RWPE1 (cell line): ENCODE measurements at places on chromosomes 2 and 18.

DNA sequence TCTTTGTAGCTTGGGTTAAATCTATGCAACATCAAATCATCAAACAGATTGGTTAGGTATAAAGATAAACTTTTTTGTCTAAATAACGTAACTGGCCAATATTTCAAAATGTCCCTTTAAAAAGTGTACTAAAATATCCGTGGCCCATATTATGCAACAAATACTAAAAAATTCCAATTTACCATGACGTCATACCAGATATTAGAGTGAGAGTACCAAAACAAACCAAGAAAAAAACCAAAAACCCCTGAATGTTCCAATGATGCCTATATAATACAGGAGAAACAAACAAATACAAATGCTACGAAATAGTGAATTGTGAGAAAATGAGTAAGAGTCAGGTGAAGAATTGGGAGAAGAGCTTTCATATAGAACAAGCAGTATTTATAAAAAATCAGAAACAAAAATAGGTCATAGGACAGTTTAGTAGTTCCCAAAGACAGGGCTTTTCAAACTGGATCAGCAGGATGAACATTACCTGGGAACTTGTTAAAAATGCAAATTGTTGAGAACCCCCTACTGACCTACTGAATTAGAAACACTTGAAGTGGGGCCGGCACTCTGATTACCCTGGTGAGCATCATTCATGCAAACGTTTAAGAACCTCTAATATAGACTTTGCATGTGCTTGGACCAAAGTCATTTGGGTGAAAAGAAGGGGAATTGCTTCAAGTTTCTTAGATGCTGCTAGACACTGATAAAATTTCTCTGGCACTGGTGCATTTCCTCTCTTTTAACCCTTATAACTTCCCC is 753.7 kb downstream of the DSC3 start:
- DNase-seq = no peak

DNA sequence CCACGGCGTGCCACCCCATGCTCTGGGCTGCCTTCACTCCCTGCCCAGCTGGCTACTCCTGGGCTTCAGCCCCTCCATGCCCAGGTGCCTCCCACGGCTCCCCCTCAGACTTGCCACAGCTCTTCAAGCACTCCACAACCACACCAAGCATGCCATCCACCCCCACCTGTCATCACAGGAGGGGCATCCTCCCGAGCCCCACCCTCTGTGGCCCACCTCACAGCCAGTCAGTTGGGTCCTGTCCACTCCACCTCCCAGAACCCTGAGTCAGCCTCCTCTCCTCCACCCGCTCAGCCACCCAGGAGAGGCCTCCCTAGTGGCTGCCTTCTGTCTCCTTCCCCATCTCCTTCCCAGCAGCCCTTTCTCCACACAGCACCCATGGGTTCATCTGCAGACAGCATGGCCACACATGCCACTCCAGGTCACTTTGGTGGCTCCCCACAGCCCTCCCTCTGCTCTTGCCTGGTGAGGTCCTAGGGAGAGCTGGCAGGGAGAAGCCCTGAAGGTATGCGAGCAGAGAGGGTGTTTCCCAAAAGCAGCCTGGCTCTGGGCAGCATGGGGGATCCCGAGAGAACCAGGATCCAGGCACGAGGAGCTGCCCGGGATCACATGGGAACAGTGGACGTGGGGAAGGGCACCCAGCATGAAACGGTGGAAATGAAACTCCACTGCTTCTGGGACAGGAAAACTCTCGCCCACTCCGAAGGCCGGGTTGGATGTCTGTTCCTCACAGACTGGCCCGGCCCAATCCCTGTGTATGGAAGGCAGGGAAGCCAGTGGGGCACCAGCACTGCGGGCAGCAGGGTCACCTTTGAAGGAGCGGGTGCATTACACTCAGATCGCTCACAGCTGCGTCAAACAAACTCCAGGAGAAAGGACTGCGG is 2.7 kb downstream of the LIMS2 start:
- DNase-seq = no peak

DNA sequence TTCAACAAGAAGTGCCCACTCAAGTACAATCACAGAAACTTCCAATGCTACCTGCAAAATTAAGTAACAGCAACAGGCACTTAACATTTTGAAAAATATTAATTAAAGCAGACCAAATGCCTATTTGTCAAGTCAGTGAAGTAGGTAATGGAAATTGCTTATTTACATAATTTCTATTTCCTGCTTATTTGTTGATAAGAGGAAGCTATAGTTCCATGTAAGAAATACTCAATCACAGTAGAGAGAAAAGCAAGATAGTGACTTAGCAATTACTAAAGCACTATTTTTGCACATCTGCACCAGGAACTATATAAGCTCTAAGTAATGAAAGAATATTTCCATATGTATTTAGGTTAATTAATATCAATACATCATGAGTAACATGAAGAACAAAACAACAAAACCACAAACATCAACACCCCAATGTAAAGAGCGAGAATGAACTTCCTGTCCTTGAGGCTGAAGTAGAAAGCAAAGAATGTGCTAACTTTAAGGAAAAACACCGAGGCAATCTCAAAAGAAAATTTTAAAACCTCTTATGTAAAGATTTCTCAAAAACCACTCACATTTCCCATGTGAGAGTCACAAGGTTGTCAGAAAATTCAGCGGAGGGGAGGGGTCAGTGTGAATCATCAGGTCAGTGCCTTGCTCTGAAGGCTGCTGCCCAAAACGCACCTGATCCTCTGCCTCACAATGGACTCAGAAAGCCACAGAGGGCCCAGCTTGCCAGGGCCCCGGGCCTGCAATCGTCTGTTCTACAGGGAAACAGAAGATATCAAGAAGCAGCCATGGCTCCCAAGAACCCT is 12.5 kb downstream of the NPC1 start:
- DNase-seq = peak; percentile 54

DNA sequence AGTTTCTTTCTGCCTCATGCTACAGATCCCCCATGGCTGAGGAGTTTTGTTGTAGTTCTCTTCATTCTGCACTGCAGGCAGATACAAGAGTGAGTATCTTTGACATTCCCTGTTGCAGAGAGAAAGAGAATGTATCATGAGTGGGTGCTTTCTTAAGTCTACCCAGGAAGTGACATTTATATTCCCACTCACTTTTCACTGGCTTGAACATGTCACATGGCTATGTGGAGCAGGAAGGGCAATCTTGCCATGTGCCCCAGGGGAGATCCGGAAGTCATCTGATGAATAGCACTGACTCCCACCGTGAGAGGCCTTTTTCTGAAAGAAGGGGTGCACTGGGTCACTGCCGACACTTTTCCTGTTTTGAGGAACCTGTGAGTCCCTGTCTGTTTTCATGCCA is 66.4 kb upstream of the BOD1L2 start:
- no peak for DNase-seq

GRCh38 chr2:67726416-67726815 is 329.3 kb downstream of the ETAA1 start:
- no peak for DNase-seq

DNA sequence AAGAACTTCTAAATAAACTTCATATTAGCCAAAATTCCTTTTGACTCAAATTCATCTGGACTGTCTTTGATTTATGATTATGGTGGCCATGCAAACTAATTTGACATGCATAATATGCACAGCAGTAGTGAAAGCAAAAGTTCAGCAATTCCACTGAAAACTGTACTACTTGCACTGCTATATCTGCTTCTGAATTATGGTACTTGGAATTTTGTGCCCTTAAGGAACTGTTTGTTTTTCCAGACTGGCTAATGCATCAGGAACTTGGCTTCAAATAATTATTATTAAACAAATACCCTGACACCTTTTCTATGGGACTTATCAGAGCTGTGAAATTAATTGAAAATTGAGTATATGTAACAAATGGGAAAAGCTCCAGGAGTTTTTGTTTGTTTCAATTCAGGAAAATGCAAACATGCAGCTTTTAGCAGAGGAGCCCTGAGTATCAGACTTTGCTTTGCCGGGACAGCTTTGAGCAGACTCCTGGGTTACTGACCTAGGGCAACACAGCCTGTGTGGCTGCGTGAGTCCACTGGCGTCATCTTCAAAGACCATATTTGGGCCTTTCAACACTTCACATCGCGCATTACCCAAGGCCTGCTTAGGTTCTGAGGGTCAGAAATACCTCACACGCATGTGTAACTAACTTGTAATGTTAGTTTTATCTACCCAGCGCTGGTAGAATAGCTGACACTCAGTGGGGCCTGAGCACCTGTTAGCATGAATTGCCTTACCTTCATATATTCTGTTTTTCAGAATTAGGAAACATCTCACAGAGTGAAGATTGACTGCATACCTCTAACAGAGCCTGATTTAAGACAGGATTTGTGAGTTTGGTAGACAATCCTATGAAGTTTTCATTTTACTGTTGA is 35.4 kb downstream of the CFAP221 start:
- DNase-seq = no peak
